AG04450 (cell line): ENCODE measurements at places on chromosomes 1 and 21. TPM values are rescaled to one million over a fixed set of nuclear protein-coding genes. Genes with fewer than 3 reads are reported as not detected.

Gene SPATA46
- polyA plus RNA-seq: not detected in 2 replicates

Gene LSM10
- 50.8 and 63.6 TPM in 2 replicates for polyA plus RNA-seq

Gene PGLYRP4
- polyA plus RNA-seq: not detected in 2 replicates

Gene CDC7
- 3.3 and 4.6 TPM in 2 replicates for polyA plus RNA-seq

Gene C1orf87
- polyA plus RNA-seq: not detected in 2 replicates

Gene ATP1A4
- not detected in 2 replicates for polyA plus RNA-seq

Gene RAB42
- 3.4 and 3.7 TPM in 2 replicates for polyA plus RNA-seq

Gene EPHX1
- 41.3 and 48.5 TPM in 2 replicates for polyA plus RNA-seq

Gene FCAMR
- polyA plus RNA-seq: not detected in 2 replicates

Gene MARK1
- polyA plus RNA-seq: not detected in 2 replicates
